ENCODE measurements at places on chromosomes 6 and 20. TPM values are rescaled to one million over a fixed set of nuclear protein-coding genes. Genes with fewer than 3 reads are reported as not detected.
A peak's percentile ranks its signal among the peaks of the same experiment; 100 is the strongest.

- peak; percentile 100 for DNase-seq
These were observed 22.2 kb upstream of the CCN5 start for GRCh38 chr20:44692932-44693480.

- DNase-seq, result no peak
These were observed 19.8 kb downstream of the DSE start for GRCh38 chr6:116390581-116390980.

FAM83C gene
- not detected for total RNA-seq

GPSM3 gene
- total RNA-seq, result 12.9 TPM

GRCh38 chr6:10981409-10981808 is 62.7 kb downstream of the ELOVL2 start:
- DNase-seq, result no peak

- DNase-seq, result no peak
These were observed 287.3 kb downstream of the BMP7 start for GRCh38 chr20:56979125-56979524.

GRCh38 chr20:50416269-50417022 is 93.7 kb upstream of the PTPN1 start:
- no peak for DNase-seq

DNA sequence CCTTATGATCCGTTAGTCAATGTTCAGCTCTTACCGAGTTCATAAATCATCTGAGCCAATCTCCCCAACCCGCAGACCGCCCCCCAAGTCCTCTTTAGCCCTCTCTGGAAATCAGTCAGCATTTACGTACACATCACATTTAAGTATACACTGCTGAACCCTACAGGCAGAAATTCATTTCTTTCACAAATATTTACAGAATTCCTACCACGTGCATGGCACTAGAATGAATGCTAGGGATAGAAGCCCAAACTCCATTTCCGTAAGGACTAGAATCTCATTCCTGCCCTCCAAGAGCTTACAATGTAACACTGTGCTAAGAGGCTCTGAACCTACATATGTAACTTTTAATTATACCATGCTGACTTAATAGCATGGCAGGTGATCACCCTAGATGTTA is 1.8 kb downstream of the OSER1 start:
- DNase-seq, result peak; percentile 39

CCM2L gene
- not detected for total RNA-seq

SYCP2L gene
- not detected for total RNA-seq

AAR2 gene
- total RNA-seq, result 46.2 TPM

DNA sequence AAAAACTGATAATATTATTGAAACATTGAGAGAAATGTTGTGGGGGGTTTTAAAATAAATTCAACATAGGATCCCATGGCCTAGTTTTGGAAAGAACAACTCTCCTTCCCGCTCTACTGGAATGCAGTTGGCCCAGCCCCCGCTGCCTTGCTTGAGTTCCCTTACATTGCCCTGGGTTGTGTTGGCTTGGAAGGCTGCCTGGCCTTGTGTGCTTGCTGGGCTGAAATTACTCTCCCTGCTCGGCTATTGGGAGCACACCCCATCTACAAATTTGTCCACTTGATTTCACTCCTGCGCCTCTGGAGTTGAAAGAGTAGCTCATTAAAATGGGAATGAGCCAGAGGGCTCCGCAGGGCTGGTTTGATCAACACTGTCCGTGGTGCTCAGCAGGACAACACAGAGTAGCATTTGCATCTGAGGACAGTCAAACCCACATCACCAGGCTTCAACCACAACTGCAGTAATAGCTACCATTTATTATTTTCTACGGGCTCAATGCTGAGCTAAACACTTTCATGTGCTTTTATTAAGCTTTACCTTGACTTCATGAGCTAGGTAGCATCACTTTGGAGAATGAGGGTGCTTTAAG is 35.2 kb downstream of the DOK5 start:
- DNase-seq, result no peak

GRCh38 chr20:19254956-19255355 is 42.5 kb downstream of the SLC24A3 start:
- DNase-seq, result peak; percentile 76

GRCh38 chr6:120363429-120363828 is 970.9 kb downstream of the TBC1D32 start:
- DNase-seq, result peak; percentile 33

TEAD3 gene
- 14.9 TPM for total RNA-seq

MEI4 gene
- not detected for total RNA-seq

CALHM4 gene
- not detected for total RNA-seq

DNA sequence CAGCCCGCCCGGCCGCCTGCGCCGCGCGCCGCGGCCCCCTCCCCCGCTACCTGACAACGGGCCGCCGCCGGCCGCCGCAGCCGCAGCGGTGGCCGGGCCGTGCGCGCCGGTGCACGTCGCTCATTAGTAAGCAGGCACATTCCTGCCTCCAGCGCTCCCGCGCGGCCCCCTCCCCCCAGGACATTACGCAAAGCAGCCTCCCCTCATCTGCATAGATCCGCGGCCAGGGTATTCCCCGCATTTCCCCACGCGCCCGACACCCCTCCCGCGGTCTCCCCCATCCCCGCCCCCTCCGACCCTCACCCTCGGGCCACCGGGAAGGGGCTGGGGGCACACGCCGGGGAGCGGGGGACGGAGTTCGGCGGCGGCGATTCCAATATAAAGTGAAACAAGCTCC is at the start of gene HIVEP2:
Gene HIVEP2 (minus strand): TSS at position 128 of the 397 bp plus-strand sequence. CDS start 170,438 bp downstream, outside the sequence.
- DNase-seq, result peak; percentile 89

ECI2 gene
- 178 TPM for total RNA-seq

- DNase-seq, result peak; percentile 69
These were observed 263.9 kb upstream of the PRND start for GRCh38 chr20:4457566-4458543.

GRCh38 chr6:52887910-52888524 is 21.5 kb downstream of the GSTA3 start:
- peak; percentile 52 for DNase-seq

- DNase-seq, result peak; percentile 9
These were observed 24.1 kb downstream of the MCM8 start for GRCh38 chr20:5974531-5974930.

- DNase-seq, result no peak
These were observed 6.1 kb downstream of the JAG1 start for GRCh38 chr20:10667560-10668167.

SLPI gene
- not detected for total RNA-seq

DNA sequence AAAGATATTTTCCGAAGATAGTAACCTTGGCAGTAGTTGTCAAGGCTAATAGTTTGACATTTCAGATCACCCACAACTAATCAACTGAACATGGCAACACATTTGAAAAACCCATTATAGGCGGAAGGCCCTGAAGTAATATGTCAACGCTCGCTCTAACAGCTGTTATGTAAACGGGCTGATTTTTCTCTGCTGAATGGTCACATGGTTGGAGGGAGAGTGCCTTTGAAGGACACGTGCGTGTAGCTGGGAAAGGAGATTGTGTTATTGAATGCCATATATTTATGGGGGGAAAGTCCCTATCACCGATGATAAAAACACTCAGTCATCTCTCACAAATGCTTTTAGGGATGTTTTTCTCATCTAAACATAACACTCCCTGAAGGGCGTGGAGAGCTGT is 160.0 kb upstream of the RALGAPA2 start:
- no peak for DNase-seq

- peak; percentile 75 for DNase-seq
These were observed 1.4 kb upstream of the MARCKS start for GRCh38 chr6:113855500-113856374.

- no peak for DNase-seq
These were observed 177.1 kb upstream of the ARID1B start for GRCh38 chr6:156599978-156600590.

GRCh38 chr6:168194732-168195567 is 115.9 kb upstream of the FRMD1 start:
- DNase-seq, result no peak

DNA sequence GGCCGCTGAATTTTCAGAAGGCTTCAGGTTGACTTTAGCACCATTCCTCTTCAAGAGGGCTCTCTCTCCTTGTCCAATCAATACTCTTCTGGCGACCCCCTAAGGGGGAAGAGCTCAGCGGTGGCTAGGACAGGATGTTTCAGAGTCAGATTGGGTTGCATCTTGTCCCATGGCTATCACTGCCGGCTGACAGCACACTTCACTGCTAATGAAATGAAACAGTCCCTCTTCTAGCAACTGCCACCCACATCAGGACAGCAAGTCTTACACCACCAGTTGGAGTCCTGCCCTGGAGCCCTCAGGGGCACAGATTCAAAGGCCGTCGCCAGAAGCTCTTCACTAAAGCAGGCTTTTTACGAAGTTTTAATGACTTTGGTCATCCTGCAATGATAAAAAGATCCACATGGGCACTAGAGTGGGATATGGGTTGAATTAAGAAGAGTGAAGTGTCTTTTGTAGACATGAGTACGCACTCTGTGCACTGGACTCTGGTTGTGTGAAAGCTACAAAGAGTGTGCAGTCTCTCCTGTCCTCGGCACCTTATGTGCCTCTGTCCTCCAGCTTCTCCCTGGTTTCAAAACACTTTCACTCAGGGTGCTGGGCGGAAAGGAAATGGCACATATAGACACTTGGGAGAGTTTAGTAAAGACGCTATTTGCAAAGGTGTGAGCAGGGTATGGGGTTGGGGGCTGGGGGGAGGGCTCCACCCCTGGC is 66.1 kb upstream of the SLC22A16 start:
- DNase-seq, result peak; percentile 81

- DNase-seq, result no peak
These were observed 28.2 kb downstream of the ZNF337 start for GRCh38 chr20:25668446-25668845.

GRCh38 chr6:15452182-15452941 is 206.5 kb downstream of the JARID2 start:
- no peak for DNase-seq

PNPLA1 gene
- total RNA-seq, result 0.05 TPM

DNA sequence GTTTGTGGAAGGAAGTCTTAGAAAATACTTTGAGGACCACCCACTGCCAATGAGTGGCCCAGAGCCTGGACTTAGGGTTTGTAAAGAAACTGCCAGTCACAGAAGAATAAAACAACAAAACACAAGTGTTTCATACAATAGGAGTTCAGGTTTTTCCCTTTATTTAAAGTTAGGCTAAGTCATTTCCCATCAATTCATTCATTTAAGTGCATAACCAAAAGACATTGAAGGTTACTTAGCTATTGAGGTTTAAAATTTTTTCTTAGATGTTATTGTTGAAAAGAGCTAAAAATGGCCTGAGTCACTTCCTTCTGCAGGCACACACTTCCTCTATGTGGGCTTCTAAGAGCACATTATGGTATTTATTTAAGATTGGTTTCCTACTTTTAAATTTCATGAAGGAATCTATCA is 54.2 kb downstream of the ARMC2 start:
- DNase-seq, result peak; percentile 32

GRCh38 chr20:16966276-16966880 is 218.2 kb downstream of the OTOR start:
- no peak for DNase-seq

DNA sequence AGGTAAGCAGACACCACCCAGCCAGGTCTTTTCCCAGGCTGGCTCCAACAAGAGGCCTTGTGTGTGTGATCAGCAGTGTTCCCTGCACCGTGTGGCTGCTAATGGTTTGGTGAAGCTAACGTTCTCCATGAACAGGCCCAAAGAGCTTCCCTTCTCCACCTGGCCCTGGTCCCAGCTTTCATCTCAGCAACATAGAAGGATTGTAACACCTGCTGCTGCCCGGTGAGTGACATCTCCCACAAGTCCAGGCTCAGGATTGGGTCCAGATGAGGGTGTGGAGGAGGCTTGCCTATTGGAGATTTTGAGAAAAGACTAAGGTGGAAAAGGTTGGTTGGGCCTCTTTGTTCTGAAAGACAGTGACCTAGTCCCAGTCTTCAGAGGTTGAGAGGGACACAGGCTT is 89.6 kb downstream of the TMEM242 start:
- DNase-seq, result no peak

DNA sequence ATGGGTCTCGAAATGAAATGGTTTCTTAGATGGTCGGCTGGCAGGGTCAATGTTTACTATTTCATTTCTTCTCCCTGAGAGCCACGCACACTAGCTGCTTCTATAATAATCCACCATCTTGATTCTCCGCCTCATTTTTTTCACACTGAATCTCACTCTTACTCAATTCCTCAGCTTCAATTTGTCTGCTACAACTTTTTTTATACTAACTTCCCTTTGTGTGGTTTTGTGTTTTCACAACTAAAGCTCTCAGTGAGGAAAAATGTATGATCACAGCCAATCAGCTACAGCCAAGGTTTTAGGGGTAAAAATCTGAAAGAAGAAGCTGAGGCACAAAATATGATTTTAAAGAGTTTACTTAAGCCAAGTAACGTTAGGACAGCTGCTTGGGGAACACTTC is 1309.4 kb downstream of the EPHA7 start:
- no peak for DNase-seq

DNA sequence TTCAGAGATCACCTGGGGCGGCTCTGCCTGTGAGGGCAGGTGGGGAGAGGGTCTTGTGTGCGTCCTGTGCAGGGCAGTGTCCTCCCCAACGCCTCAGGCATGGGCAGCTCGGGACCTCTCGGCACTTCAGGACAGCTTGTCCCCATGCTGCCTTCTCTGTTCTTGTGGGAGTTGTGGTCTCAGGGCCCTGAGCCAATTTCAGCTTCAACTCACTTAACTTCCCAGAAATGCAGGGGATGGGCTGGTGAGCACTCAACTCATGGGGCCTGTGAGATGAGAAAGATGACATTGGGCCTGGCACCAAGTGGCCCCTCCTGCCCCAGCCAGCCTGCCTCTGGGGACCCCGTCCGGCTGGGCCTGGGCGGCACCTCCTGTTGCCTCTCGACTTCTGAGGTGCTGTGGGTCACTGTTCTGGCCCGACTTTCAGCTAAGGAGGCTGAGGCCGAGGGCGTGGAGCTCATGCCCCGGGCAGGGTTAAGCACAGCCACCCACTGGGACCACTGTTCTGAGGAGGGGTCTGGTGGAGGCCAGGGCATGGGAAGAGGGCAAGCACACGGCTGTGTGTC is 6.7 kb downstream of the RGS19 start:
- no peak for DNase-seq

DNA sequence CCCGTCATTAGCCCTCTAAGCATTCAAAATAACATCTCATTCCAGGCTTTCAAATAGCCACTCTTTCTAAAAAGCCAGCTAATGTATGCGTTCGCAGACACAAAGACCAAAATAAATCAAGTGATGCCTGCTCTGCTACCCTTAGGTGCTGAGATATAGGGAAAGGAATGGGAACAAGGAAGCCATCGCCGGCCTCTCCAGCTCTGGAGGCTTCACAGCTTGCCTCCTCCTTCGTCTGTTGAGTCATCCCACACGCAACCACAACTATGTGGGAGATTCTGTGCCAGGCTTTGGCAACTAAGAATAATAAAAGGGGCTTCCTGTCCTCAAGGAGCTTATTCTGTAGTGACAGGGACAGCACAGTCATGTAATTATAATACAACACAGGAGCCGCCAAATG is 27.3 kb upstream of the SLC22A23 start:
- peak; percentile 61 for DNase-seq
